ENCODE measurements at places on chromosomes 16 and 17.

DNA sequence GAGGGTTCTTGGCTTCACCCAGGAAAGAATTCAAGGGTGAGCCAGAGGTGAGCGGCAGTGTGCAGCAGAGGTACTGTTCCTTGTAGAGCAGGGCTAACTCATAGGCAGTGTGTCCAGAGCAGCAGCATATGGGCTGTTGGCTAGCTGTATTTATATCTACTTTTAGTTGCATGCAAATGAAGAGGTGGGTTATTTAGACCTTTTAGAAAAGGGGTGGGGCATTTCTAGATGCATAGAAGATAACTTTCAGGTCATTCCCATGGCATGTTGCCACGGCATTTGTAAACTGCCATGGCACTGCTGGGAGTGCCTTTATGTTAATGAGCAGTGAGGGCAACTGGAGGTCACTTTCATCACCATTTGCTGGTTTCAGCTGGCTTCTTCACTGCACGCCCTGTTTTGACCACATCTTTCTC lies 141.0 kb downstream of the STX8 start:
- no peak for DNase-seq

DNA sequence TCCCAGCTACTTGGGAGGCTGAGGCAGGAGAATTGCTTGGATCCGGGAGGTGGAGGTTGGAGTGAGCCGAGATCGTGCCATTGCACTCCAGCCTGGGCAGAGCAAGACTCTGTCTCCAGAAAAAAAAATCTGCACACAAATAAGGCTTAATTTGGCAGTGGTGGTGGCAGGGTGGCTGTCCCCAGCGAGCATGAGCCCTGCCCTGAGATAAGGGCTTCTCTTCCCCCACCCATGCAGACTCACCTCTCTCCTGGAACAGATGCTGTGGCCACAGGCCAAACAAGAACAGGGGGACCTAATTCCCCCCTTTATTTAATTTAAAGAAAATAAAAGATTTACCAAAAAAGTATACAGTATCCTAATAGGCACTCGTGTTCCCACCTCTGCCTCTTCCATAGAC lies 157.2 kb downstream of the RAB11FIP4 start:
- no peak for DNase-seq

GRCh38 chr16:28181515-28181914 lies 30.2 kb downstream of the XPO6 start:
- peak; percentile 52 for DNase-seq

- no peak for DNase-seq
These were observed 79.2 kb downstream of the MRM3 start for GRCh38 chr17:861364-861763.

DNA sequence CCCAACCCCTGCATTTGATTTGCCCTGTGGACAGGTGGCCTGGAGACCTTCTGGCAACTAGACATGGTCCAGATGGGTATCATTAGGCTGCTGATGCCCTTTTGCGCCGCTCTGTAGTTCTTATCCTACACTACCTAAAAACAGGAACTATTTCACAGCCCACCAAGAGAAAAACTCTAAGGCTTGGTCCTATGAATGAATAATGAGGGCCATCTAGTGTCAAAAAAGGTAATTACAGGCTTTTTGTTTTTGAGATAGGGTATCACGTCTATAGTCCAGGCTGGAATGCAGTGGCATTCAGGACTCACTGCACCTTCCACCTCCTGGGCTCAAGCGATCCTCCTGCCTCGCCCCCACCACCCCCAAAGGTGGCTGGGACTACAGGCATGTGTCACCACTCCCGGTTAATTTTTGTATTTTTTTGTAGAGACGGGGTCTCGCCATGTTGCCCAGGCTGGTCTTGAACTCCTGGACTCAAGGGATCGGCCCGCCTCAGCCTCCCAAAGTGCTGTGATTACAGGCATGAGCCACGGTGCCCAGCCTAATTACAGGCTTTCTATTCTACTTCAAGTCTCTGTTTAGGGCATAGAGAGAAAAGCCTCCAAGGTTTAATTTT lies 20.9 kb downstream of the COIL start:
- no peak for DNase-seq

DNA sequence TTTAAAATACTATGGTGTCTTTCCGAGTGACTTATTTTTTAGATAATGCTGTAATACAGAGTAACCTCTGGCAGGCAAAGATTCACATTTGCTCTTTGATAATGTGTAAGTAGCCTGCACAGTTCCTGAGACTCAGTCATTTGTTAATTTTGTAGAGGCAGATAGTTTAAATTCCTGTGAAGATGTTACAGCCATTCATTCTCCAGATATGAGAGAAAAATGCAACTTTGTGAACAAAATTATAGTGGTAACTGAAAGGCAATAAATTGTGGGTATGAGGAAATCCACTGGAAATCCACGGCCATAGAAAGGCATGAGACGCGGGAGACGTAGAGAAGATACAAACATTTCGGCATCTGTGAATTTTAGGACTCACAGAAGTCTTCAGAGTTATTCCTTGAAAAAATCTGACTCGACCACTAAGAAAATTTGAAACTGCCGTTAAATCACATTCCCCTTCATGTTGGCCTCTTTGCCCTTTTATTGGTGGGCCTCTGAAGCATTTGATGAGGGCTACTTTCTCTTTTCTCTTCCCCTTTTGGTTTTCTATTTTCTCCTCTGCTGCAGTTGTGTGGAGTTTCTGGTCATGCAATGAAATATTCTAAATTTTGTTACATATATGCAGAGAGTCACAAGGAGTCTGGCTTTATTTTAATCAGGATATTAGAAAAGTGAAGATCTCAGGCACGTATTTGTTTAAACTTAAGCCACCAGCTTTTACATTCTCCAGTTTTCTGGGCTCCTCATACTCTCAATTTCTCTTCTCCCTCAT lies 18.8 kb downstream of the HS3ST3A1 start:
- no peak for DNase-seq

DNA sequence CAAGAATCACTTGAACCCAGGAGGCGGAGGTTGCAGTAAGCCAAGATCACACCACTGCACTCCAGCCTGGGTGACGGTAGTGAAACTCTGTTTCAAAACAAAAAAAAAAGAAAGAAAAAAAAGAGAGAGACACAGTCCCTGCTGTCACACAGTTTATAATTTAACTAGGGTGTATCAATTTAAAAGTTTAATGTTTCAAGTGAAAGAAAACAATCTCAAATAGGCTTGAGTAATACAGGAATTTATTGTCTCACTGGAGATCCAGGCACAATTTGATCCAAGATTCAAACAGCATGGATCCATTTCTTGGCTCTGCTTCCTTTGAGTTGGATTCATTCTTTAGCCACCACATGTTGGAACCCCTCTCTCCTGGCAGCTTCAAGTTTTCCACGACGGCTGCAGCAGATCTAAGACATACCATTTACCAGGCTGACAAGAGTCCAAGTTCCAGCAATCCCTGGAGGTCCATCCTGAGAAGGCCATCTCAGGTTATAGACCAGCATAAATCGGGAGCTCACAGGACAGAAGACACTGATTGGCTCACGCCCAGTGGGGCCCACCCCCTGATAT lies 97.5 kb downstream of the YPEL2 start:
- DNase-seq, result no peak

DNA sequence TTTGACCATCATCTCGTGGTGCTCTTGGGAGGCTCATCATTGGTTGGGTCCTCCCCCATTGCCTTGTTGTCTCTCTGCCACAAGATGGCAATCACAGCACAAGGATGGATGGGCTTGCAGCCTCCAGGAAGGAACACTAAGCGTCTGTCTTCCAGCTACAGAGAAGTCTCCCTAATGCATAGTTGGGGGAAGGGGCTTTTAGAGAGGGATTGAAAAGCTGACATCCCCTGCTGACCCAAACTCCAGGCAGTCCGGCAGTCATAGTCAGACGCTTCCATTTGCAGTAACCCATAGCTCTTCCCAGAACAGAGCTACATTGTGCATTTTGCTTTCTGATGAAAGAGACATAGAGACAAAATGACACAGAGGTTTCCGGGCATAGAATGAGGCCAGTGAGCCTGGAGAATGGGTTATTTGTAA lies 111.4 kb downstream of the UTP18 start:
- DNase-seq, result no peak

DNA sequence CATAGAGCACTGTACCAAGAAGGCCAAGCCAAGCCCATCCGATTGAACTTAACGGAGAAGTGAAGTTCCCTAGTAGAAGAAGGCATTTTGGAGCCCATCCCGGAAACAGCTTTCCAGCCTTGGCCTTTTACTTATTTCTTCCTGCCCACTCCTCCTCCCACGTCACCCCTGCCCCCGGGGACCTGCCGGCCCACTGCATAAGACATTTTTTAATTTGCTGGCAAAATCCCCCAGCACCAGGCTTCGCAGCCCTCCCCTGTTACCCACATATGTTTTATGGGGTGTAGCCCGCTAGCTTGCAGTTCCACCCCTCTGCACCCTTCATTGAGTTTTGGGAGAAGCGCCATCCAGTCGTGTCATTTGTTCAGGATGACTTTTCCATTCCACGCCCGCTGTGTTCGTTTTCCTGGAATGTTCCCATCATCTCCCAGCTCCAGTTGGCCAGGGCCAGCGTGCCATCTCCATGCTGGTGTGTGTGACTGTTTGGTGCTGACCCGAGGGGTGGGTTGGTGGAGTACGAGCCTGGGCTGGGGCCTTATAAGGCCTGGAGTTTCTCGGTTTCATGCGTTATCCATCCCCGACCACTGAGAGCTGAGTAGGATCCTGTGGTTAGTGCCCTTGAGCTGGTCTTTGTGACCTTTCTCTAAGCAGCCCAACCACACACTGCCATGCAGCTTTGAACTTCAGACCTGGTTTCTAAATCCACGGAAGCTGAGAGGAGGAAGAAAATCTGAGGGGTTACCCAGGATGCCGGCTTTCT lies 20.0 kb upstream of the TBX2 start:
- no peak for DNase-seq

DNA sequence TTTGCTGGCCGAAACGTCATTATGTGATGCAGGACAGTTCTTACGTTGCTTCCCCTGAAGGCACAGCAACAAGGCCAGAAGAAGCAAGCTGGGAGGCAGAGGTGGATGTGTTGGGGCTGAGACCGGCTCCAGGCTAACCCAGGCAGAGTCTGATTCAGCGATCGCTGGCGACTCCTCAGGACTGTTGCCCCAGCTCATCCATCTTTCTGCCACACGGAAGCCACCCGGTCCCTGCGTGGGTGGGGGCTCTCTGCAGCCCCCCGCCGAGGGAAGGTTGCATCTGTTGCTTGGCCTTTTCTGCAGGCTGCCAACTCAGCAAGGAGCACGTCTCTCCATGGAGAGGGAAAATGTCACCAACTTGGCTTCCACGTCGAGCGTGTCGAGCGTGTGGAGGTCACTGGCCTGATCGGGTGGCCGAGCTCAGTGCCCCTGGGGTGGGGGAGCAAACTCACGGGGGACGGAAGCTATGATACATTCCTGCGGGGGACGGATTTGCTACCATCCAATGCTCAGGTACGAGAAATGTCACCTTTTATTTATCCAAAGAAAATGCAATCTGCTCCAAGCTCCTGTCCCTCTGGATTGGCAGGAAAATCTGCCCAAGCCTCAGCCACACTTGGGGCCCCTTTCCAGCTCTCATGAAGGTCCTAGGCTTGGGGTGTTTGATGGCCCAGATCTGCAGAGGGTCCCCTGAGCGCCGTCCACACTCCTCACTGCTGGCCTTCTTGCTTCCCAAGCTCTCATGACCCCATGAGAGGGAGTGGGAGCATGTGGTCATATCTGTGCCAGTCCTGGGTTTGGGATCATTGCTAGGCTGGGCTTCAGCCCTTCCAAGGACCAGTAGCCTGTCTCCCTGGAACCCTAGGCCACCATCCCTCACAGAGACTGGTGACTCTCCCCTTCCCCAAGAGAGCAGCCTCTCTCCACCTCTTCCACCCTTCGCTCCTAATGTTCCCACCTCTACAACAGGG lies 69.4 kb downstream of the RPH3AL start:
- no peak for DNase-seq

DNA sequence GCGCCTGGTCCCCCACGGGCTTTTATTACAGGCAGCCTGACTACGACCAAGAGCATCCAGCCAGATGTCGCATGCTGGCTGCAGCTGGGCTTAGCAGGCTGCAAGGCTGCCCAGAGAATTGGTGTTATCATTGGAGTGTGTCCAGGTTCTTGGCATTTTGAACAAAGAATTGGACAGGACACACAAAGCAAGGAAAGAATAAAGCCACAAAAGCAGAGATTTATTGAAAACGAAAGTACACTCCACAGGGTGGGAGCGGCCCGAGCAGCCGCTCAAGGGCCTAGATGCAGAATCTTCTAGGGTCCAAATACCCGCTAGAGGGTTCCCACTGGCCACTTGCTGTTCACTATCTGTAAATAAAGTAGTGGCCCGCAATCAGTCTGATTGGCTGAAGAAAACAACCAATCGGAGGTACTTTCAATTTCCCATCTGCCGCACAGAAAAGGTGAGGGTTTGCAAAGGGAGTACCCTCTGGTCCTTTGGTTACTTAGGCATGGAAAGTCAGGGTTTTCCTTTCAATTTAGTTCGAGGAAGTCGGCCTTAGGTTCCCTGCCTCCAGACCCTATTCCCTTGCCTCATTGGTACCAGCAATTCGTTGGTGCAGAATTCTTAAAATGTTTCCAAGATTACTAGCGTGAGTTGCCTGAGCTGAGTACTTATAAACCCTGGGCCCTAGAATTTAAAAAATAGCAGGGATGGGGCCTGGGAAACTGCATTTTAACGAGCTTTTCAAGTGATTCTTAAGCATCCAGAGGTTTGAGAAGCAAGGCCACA lies 38.5 kb upstream of the CNEP1R1 start:
- DNase-seq, result no peak

DNA sequence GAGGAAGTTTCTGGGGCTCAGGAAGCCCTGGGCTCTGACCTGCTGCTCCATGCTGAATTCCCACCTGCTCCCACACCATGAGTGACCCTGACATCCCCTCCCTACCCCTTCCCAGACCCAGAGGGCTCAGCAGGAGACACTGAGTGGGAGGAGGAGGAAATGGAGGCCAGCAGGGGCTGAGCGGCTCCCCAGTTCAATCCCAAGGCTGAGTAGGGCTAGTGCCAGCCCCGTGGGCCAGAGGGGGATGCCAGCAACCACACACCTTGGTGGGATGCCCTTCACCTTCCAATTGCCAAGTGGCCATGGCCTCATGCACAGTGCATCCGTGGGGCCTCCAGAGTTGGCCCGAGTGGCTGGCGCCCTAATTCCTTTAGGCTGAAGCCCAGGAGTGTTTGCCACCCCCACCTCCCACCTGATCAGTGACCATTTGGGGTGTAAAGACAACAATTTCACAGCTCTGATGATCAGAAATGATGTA lies 1.0 kb upstream of the ADGRG3 start:
- no peak for DNase-seq

DNA sequence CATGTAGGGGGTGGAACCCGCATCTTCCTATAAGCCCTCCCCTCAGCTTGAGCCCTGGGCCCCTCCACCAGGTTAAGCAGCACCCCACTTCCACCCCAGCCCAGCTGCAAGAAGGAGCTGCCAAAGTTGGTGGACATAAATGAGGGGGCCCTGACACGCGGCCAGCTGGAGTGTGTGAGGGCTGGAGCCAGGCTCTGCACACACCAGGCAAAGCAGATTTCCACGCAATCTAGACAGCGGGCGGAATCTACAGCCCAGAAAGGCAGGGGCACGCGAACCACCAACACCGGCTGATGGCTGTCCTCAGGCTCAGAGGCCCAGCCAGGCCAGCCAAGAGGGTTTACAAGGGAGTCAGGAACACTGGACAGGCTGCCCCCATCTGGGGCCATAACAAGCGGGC lies 171.2 kb downstream of the ZNF423 start:
- DNase-seq, result no peak

Measured in keratinocyte (primary cell).